Activated CD4-positive, alpha-beta T cell treated with anti-CD3 and anti-CD28 coated beads for 1 hour (primary cell): ENCODE measurements at places on chromosomes 4 and X.
A peak's percentile ranks its signal among the peaks of the same experiment; 100 is the strongest.

DNA sequence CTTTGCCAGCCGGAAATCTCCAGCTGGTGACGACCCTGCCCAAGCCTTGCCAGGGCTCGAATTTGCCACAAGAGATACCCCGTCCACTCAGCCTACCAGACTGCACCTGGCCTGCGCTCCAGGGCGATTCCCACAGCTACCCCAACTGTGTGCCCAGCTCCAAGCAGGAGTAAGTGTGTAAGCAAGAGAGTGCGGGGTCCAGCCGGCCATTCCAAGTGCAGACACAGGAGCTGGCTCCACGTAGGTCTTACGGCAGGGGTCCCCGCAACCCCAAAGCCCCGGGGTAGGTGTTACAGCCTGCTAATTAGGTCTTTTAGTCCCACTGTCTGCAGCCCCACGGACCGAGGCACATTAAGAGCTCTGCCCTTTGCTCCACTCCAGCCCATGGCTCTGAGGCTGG is 1305.2 kb downstream of the ARAP2 start:
- no peak for DNase-seq

- DNase-seq = no peak
Measured at GRCh38 chrX:111354496-111354895, 57.5 kb downstream of the DCX start.

DNA sequence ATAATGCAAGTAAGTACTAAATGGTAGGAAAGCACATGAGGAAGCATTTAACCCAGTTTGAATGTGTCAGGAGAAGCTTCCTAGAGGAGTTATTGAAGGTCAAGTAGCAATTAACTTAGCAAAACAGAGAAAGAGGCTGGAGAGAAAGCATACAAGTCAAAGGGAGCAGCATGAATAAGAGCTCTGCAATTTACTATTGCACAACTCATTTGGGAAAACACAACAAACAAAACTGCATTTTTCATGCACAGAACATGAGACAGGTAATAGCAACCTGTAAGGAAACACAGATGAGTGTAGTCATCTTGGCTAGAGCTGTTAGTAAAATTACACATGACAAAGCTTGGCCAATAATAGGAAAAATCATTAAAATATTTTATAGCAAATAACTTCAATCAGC is 538.1 kb downstream of the PPP4R3C start:
- no peak for DNase-seq

- DNase-seq = no peak
Measured at GRCh38 chrX:155069414-155069813, 1.5 kb downstream of the CMC4 start.

DNA sequence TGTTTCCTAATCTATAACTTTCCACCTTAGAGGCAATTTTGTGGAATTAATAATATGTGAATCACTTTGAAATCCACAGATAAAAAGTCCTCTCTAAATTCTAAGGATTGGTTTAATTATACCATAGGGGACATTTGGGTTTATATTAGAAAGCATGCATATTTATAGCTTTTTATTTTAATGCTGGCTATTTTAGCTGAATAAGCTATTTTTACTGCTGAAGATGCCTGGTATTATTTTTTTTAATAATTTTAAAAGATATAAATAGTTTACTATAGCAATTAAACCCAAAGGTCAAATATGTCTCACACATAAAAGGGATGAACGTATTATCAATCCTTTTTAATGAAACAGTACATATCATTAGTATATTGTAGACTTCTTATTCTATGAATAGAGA is 415.4 kb downstream of the MAGEB5 start:
- no peak for DNase-seq

DNA sequence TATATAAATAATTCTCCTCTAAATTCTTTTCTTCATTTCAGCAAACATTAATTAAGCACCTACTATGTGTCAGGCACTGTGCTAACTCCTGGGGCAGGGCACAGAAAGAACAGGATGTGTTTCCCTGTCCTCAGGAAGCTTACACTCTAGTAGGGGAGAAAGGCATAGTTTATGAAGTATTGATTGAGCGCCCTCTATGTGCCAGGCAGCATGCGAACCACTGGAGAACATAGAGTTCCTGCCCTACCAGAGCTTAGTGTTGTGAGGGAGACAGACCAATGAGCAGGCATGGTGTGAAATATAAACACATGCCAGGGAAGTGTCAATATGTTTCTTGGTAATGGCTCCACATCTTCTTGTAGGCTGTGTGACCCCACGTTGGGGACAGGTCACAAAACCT is 3.7 kb downstream of the ADGRG4 start:
- DNase-seq = no peak

DNA sequence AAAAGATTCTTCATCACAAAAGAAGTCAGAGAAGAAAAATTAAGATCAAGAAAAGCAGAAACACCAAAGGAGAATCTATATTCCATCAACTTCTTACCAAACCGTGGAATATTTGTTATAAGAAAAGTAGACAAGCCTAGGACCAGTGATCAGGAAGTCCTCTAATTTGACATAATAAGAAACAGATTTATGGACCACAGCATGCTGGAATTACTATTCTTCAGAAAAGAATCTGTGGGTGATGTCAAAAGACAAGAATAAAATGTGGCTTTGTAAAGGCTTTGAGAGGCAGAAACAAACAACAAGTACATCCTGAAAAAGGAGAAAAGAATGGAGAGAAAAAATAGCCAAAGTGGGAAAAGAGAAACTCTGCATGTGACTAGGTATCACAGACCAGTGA is 123.3 kb downstream of the SLC10A7 start:
- DNase-seq = no peak

DNA sequence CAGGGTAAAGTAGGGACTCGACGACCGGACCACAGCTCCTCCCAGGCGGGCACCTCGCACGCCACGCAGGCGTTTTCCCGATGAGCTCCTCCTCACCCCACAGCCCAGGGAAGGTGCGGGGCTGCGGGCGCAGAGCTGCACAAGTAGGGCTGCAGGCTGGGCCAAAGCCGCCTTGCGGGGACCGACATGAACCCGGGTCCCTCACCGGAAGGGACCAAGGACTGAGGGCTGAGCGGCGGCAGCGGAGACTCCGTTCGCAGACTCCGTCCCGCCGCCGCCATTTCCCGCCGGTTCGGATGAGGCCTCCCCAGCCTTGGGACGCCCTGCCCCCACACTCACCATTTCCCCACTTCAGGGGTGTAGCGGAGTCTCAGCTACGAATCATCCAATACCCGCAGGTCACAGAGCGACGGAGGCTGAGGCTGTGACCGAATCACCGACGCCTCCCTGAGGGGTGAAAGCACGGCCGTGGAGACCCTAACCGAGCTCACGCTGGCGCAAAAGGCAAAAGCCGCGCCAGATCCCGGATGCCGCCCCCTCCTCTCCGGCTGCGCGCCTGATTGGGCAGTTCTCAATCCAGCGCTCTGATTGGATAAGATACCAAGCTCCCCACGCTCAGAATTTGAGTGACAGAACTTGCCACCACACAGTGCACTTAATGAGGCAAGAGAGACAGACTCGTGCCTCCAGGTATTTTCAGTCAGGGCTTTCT is at the start of gene ZNF732:
Gene ZNF732, minus strand, starts transcription at position 506 of the 712 bp plus-strand sequence. Its CDS starts 164 bp downstream, at position 342.
- DNase-seq = no peak

- peak; percentile 50 for DNase-seq
Measured at GRCh38 chrX:103831803-103832544, at the start of gene RAB9B. Gene RAB9B (minus strand): TSS chrX:103832257. CDS start chrX:103825784, 6,473 bp downstream.

DNA sequence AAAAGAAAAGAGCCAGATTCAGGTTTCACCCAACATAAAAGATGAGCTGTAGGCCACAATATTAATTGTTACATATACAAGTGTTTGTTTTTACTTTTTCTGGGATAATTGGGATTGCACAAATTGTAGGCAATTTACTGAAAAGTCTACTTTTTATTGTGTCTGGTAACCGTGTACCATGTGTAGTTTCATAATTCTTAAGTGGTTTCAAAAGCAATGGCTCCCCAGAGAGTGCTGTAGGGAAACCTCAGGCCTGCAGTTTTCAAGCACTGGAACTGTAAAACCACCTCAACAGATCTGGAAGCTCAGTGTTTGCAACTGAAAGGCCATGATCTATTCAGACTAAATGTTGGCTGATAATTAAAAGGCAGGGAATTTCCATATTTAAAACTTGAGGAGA is 53.9 kb upstream of the MMAA start:
- no peak for DNase-seq

DNA sequence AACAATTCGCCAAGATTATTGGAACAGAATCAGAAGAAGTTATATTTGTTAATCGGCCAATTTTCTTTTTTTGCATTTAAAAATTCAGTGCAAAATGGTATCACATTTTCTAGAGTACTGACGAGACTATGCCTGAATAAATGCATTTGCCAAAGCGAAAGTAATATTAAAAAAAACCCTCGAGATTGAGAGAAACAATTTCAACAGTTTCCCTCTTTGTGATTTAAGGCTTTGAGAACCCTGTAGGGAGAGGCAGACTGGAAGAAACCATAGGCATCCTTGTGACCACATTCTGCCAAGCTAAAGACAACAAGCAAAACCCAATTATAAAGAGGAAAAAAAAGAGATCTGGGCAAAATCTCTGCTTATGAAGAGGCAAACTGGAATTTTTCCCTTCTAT is 218.1 kb upstream of the GK2 start:
- no peak for DNase-seq

- DNase-seq = no peak
Measured at GRCh38 chr4:25563071-25563564, 92.5 kb upstream of the SLC34A2 start.

- DNase-seq = no peak
Measured at GRCh38 chrX:118156953-118157608, 40.5 kb upstream of the KLHL13 start.

- DNase-seq = peak; percentile 7
Measured at GRCh38 chrX:55135171-55135570, 46.4 kb downstream of the PAGE2 start.

- no peak for DNase-seq
Measured at GRCh38 chrX:152601848-152602616, 35.7 kb upstream of the GABRQ start.

DNA sequence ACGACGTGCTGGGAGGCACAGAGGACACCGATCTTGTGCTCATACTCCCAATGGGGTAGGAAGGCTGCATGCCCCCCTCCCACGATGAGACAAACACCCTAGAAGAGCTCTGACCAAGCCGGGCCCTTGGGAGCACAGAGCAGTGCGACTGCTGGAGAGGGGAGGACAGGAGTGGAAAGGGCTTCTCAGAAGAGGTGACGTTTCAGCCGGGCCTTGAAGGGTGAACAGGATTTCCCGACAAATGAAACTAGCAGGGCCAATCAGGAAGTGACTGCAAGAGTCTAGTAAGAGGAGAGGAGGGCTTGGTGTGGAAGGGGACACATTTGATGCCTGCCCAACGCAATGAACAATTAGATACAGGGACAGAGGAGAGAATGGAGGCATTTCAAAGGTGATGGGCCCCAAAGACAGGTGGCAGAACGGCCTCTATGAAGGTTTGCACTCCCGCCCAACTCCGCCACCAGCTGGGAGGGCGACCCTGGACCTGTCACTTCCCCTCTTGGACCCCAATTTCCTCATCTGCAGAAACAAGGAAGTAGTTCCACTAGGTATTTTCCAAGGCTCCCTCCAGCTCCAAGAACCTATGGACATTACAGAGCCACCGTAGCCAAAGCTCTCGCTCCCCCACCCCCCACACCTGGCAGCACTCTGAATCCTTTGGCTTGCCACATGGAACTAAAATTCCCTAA is 3.9 kb downstream of the HCFC1 start:
- DNase-seq = no peak

DNA sequence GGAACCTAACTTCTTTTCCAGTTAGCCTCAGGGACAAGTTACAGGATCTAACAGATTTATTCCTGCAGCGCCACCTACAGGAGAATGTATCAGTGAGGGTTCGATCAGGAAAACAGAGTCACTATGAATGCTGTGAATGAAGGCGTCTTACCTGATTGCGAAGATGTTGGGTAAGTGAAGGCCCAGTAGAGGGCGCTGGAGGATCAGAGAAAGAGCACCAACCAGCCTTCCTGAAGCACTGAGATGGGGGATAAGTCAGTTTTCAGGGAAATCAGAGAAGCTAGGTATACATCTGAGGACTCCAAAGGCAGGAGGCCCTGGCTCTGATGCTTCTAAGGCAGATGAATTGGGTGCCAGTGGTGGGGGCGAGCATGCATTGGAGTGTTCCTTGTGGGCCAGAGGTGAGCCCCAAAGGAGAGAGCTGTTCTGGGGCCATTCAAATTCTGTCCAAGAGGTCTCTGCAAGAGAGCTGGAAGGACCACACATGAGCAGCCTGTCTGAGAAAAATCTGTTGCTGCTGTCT is 169.9 kb upstream of the AADAT start:
- DNase-seq = no peak

DNA sequence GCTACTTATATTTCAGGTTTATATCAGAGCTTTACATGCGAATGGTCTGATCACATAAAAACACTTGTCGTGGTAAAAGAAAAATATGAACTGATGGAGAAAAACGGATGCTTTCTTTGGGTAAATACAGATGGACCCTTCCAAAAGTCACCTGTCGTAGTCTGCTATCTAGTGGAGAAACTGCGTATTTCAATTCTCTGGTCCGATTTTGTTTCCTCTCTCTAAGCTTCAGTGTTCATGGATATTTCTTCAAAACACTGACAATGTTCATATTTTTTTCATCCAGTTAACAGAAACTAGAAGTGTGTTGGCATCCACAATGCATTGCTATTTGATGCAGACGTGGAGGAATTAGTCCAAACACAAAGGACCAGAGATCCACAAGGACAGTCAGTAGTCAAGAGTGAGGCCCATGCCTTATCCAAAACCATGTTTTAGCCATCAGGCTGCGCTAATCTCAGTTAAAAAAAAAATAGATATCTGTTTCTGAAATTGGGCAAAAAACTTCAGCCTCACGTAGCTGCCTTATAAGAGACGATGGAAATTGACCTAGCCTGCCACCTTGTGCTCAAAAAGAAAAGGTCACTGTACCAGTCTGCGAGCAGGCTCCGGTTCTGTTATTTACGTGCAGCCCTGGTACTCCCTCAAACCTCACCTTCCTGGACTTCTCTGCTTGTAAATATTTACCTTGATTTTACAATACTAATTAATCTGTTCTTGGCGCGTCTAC is 16.0 kb downstream of the MEPE start:
- no peak for DNase-seq

- DNase-seq = no peak
Measured at GRCh38 chr4:11293866-11294265, 134.8 kb downstream of the HS3ST1 start.

DNA sequence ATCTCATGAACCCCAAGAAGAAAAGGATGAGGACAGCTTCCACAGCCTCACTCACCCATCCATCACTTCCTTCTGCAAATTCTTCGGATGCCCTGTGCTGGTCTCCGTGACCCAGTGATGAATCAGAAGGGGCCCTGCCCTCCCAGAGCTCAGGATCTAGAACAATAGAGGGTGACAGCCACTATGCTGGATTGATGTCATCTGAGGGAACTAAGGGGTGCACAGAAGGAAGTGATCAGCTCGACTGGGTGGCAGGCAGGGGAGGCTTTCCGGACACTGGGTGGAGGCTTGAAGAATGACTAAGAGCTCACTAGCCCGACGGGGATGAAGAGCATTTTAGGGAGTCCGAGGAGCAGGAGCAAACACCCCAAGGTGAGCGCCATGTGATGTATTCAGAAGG is 1.4 kb upstream of the ZNF185 start:
- no peak for DNase-seq

DNA sequence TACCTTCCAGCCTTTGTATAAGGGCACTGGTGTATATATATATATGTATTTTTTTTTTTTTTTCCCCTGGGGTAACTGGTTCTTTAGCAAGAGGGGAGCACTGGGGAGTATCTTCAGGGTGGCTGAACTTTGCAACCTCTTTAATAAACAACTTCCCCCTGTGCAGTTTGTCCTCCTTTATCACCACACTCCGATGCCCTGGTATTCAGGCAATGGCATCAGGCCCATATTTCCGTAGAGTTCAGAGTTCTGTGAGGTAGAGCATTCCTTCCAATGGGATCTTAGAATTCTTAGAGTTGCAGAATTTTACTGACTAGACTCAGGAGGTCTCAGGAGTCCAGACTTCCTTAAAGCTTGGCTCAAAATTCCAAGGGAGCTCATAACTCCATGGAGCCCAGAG is 24.6 kb downstream of the NYX start:
- no peak for DNase-seq
